ENCODE measurements at places on chromosomes 2 and 18.

- no peak for DNase-seq
Observed at GRCh38 chr2:219010162-219010756, 17.0 kb upstream of the CRYBA2 start.

GRCh38 chr2:10378189-10378588, 69.9 kb downstream of the ODC1 start:
- no peak for DNase-seq

DNA sequence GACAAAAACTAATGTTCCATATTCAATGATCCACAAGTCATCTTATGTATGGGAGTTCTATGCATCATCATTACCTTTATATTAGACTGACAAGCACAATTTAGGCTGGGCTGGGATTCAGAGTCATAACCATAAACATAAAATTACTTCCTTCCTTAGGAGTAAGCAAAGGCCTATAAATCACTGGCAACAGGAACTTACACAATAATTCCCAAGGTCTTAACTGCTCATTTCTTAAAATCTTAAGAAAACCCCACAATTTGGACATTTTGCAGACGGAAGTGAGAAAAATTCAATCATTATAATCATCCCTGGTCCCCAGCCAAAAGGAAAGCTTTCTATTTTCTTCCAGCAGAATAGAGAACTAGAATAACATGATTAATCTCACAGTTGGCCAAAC, 232.3 kb downstream of the DYM start:
- no peak for DNase-seq

GRCh38 chr2:222054813-222055212, 244.0 kb downstream of the PAX3 start:
- no peak for DNase-seq

- DNase-seq = no peak
Observed at GRCh38 chr2:48122166-48122565, 215.9 kb upstream of the FBXO11 start.

DNA sequence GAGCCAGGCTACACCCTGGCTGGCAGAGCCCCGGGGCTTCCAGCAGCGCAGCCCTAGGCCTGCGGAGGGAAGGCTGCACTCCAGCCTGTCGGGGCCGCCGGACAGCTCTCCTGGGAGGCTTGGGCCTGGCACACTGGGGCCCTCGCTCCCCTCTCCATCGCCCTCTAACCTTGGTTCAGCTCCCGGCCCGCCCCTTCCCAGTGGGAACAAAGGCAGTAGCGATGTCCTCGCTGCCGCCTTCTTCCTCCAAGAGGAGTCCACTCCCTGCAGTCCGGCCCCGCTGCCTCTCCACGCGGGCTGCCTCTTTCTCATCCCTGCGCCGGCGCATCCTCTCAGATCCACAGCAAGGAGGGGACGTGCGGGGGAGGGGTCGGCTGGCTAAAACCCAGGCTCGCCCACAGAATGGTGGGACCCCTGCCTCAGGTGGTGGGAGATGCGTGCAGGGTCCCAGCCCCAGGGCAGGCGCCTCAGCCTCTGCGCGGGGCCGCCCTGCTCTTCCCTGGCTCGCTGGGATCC, 138.1 kb downstream of the TWIST2 start:
- DNase-seq = no peak

- no peak for DNase-seq
Observed at GRCh38 chr2:208354964-208355381, 51.6 kb upstream of the PTH2R start.

DNA sequence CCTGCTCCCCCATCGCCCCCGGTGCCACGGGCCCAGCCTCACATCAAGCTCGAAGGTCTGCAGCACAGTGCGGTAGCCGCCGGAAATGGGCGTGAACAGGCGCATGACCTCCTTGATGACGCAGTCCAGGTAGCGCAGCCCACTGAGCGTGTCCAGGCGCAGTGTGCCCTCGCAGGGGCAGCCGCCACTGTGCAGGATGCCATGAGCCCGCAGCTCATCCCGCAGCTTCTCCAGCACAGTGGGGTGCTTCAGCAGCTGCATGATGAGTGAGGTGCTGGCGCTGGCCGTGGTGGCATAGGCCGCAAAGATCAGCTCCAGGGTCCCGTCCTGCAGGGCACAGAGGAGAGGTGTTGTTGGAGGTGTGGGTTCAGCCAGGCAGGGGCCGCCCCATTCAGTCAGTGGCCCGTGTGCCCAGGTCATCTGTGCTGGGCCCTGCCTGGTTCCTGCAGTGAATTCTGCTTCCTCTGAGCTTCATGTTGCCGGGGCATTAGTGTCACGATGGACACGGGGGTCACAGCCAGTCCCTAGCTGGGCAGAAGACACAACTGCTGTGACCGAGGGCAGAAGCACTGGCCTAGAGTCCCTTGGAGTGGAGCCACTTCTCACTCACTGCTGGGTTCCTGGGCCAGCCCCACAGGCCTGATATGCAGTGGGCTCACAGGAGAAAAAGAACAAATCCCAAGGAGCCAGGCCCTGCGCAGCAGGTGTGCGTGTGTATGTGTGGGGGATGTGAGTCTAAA, 14.5 kb downstream of the CYP26B1 start:
- DNase-seq = no peak

GRCh38 chr2:168639441-168639898, 163.0 kb upstream of the NOSTRIN start:
- no peak for DNase-seq

GRCh38 chr2:113720167-113720566, 36.3 kb downstream of the SLC35F5 start:
- DNase-seq = no peak

- no peak for DNase-seq
Observed at GRCh38 chr2:43225093-43225787, 1.2 kb downstream of the ZFP36L2 start.

DNA sequence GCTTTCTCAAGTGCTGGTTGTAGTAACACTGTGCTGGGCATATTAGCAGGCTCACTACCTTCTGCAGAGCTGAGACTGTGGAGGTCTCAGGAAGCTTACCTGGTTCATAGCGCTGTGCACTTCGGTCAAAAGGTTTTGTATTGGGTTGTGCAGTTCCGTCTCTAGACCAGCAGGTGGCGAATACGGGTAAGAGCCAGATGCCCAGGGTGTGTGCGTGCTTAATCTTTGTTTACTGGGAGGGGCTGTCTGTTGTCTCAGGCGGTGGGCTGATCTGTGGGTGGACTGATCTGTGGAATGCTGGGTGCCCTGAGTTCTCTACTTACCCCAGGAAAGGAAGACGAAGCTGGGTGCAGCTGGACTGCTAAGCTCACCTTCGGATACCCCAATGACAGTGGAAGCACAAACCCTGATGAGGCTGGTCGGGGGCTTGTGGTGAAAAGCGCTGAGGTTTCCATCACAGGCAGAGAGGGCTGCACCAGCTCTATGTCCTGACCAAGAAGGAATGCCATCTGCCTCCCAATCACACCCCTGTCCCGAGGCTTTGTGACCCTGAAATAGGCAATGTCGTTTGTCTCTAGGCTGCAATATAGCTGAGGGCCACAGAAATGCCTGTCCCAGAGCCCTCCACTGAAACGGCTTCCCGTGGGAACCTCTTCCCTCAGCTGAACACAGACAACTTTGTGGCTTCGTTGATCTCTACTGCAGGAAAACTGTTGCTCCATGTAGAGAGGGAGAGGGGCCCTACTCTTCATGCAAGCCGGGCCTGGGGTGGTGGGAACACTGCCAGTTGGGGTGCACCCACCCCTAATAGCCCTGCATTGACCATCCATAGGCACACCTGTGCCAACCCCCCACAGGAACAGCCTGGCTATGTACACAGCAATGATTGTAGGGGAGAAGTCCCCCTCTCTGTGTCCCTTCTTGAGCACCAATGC, 45.9 kb upstream of the FAM117B start:
- DNase-seq = peak; percentile 45

- no peak for DNase-seq
Observed at GRCh38 chr18:58609536-58609993, 19.3 kb downstream of the ALPK2 start.

DNA sequence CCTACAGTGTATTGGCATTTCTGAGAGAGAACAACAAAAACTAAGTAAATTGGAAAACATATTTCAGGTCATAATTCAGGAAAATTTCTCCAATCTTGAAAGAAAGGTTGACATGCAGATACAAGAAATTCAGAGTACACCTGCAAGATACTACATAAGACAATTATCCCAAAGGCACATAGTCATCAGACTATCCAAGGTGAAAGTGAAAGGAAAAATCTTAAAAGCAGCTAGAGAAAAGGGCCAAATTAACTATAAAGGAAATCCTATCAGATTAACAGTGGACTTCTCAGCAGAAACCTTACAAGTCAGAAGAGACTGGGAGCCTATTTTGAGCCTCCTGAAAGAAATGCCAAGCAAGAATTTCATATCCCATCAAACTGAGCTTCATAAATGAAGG, 449.0 kb upstream of the MMADHC start:
- DNase-seq = no peak

DNA sequence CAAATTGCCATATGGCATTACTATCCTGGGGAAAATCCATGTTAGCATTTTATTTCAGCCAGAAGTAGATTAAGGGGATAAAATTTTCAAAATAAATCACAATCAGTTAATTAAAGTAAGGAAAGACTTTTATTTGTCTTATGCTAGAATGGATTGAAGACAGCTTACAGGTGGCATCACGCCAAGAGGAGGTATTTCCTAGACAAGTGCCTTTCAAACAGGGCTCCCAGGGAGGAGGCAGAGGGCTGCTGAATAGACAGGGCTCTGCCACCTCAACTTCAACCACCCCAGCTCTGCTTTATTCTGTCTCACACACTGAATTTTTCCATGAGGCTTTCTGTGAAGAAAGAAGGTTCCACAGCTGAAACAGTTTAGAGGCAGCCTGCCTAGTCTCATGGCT, 12.2 kb downstream of the CCDC68 start:
- DNase-seq = no peak

DNA sequence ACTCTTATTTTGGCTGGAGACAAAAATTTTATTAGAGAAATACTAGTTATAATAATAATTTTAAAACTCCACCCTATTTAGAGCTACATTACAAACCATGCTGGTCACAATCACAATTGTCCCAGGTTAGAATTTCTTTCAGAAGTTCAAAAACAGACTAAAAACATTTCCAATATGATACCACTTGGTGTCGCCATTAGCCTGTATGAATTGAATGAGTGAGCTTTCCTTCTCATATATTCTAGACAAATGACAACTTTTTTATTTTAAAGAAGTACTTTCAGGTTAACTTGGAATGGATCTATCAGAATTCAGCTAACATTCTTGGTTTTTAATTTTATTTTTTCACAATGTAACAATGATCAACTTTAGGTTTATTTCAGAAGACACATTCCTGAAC, 48.0 kb downstream of the SERPINB8 start:
- DNase-seq = no peak

GRCh38 chr2:30505500-30506180, 58.6 kb downstream of the LCLAT1 start:
- DNase-seq = no peak

DNA sequence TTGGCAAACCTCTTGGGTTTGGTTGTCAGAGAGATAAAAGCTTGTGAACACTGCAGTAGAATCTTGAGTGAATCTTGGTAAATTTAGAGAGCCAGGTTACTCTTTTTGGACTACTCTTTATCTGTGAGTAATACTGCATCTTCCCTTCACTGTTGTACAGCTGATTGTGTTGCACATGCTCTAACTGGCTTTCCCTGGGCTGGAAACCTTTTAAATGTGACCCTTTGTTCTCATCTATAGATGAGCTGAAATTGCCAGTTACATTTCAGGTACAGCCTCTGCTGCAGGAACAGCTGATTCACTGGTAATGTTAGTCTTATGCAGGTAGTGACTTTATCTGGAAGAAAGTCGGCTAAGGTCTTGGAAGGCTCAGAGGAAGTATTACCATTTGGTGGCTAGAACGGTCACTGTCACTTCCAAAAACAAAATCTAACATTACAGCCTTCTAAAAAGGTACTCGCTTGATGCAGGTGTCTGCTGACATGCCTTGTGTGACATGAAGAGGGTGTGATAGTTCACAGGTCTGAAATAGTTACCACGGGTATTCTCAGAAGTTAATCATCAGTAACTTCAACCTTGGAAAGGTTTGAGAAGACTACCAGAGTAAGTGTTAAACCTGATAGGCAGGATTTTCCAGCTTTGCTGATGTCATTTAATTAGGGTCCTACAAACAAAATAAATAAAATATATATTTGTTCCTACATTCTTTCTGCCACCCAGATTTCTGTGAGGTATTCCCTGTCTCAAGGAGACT, 851.1 kb downstream of the SLC4A3 start:
- DNase-seq = no peak

GRCh38 chr2:149064365-149064841, 25.9 kb downstream of the LYPD6B start:
- no peak for DNase-seq

- no peak for DNase-seq
Observed at GRCh38 chr2:219578811-219579613, 6.9 kb downstream of the INHA start.

- no peak for DNase-seq
Observed at GRCh38 chr2:233297076-233297475, 10.5 kb upstream of the SAG start.

GRCh38 chr2:219648176-219648575, 20.7 kb downstream of the SLC4A3 start:
- DNase-seq = no peak

DNA sequence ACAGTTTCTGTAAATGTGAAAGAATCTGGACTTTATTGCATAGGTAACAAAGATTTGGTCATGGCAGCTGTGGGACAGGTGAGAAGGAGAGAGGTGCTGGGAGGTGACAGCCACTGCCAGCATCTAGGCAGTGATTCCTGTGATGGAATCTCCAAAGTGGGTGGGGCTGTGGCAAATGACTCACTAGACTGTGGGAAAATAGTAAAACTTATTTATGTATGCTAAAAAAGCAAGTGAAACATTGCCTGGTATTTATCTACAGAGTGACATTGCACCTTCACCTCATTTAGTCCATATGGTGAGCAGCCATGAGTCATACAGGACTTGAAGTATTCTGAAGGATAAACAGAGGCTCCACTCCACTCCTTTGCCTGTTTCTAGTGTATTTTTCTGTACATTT, 145.3 kb upstream of the MEX3C start:
- DNase-seq = no peak

- no peak for DNase-seq
Observed at GRCh38 chr18:11136241-11136640, 13.1 kb downstream of the PIEZO2 start.

DNA sequence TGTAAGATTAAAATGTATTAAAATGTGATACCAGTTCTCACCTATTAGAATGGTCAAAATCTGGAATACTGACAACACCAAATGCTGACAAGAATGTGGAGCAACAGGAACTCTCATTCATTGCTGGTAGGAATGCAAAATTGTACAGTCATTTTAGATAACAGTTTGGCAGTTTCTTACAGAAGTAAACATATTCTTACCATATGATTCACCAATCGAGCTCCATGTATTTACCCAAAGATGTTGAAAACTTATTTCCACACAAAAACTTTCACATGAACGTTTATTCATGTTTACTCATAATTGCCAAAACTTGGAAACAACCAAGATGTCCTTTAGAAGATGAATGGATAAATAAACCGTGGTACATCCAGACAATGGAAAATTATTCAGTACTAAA, 1193.5 kb upstream of the ACVR2A start:
- no peak for DNase-seq

DNA sequence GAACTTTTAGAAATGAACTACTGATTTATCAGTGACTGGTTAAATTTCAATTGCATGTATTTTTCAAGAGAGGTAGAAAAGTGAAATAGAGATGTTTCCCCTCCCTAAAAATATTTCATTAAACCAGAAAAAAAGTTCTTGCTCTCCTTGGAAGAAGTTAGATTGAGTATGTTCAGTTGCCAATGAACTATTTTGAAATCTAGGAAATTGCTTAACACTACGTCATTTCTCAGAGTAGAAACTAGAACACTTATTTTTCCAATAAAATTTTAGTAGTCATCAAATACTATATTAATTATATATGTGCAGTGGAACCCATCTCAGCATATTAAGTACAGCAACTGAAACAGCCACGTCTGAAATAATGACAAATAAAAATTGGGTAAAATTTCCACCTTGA, 51.8 kb upstream of the STAT1 start:
- DNase-seq = no peak

GRCh38 chr18:9851511-9851910, 34.3 kb upstream of the TXNDC2 start:
- DNase-seq = no peak
